A549 (cell line): ENCODE measurements at places on chromosomes 16 and 17.

GRCh38 chr16:77165006-77165405, 26.0 kb upstream of the MON1B start:
- DNase-seq, result no peak

GRCh38 chr16:19104607-19105006, 9.2 kb upstream of the ITPRIPL2 start:
- DNase-seq, result no peak

GRCh38 chr17:51435171-51435552, 174.8 kb downstream of the UTP18 start:
- no peak for DNase-seq

- no peak for DNase-seq
These were observed 7.7 kb downstream of the CCL3L1 start for GRCh38 chr17:36188891-36189306.

DNA sequence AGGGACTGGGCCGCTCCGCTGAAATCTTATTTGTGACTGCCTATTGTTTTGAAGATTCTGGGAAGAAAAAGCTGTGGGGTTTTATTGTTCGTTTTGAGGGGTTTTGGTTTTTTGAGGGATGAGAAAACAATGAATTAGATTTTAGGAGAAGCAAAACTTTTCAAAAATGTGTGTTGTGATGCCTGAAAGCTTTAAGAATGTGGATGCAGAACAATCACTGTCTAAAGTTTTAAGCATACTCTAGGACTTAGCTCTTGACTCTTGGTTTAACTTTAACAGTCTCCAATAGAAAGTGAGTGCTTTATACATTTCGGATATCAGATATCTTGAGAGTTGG, 899 bp downstream of the CFAP52 start:
- no peak for DNase-seq

GRCh38 chr17:79212149-79213087, 137.8 kb downstream of the ENGASE start:
- DNase-seq, result no peak

DNA sequence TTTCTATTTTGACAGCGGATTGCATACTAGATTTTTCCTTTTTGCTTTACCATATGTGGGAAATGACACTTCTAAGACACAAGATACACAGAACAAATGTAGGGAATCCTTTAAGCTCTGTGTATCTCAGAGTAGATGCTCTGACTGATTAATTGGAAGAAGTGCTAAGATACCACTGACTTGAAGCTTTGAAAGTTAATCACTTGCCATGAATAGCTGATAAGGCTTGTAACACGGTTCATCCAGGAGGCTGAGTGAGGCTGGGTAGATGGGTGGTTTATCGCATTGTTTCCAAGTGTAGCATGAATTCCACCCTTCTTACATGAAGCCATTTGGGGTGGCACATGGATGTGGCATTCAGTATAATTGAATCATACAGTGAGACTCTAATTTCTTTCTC, 654.1 kb upstream of the RBFOX1 start:
- no peak for DNase-seq

DNA sequence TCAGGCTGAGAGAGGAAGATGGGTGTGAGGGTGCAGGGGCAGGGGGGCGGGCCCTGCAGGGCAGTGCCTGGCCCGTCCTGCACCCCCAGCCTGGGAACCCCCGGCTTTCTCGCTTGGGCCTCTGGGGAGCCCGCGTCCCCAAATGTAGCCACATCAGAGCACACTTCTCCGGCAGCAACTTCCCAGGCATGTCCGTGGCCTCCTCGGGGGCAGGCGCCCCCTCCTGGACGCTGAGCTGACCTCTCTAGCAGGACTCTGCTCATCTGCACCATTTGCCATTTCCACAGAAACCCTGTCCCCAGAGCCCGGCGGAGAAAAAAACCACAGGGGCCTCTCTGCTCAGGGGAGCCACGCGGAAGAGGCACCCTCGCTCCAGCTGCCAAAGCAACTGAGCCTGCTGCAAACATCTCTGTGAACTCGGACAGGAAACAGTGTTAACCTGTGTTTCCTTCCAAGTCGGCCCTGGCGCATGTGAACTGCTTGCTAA, 63.4 kb downstream of the KLHDC4 start:
- no peak for DNase-seq

DNA sequence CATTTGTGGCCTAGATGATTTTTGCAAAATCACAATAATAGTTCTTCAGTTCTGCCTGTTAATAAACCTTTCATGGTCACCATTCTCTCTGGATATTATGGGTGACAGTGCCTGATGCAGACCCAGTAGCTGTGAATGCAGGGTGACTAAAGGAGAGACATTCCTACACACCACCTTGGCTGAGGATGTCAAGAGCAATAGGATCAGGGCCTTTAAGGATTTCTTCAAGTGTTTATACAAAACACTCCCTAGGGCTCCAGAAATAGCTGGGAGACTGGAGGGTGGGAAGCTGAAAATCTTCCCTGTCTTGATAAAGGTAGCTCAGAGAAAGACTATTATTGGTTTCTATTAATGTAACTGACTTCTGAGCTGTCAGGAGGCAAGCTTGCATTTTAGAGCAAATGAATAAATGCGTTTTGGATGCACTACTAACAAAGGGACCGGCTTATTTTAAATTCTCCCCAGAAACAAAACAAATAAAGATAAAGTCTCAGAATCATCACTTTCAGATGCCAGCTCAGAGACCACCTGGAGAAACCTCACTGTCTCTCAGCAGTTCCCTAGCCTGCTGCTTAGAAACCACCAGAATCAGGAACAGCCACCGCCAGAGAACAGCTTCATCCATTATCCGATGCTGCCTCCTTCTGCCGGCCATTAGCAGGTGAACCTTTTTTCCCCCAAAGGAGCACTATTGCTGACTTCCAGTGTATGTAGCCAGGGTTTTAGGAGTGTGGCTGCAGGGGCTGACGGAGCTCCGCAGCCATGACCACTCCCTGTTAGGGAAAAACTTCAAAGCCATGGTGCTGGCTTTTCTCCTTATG, 171.4 kb upstream of the DYNLRB2 start:
- DNase-seq, result peak; percentile 59

DNA sequence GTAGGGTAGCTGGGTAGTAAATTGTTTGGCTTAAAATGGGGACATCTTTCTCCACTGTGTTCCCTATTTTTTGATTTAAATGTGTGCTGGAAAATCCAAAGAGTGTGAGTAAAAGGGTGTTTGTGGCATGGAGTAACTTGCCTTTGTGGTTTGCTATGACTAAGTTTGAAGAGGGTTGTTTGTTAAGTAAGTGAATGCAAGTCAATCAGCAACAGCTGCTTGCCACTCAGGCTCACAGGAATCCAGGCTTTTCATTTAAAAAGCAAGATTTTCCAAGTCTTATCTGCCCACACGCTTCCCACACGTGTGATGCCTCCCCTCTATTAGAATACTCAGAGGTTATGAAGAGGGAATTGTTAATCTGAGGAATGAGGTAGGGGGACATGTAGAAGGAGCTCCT, 847.7 kb upstream of the RBFOX1 start:
- no peak for DNase-seq

DNA sequence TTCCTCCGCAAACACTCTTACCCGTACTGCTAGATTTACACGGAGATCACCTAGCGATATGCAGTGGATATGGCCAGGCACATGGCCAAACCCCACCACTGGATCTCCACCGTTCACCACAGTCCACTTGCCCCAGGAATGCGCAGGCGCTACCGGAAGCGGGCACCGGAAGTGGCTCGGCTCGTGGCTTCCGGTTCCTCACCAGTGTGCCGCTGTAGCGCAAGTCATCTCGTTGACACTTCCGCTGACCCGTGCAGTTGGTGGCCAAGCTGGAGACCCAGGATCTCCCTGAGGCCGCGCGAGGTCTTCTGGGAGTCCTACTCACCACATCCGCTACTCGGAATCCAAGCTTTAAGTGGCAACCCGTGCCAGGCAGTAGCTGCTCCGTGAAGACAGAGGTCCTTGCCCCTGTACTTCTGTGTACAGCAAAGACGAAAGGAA, 11.5 kb downstream of the ZNF597 start:
- DNase-seq, result no peak

DNA sequence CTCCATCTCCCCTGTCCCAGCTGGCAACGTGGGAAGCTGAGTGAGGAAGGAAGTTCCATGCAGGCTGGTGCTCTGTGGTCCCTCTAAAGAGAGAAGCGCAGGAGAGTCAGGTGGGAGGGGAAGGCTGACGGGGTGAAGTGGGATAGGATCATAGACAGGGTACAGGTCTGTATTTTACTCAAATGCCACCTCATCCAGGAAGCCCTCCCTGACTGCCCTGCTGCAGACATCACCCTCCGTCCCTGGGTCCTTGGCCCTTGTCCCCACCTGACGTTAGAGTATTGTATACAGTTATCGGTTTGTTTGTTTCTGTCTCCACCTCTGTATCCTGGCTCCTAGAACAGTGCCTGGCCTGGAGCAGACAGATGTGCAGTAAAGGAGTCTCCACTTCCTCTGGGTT, 11.7 kb downstream of the CANT1 start:
- no peak for DNase-seq

DNA sequence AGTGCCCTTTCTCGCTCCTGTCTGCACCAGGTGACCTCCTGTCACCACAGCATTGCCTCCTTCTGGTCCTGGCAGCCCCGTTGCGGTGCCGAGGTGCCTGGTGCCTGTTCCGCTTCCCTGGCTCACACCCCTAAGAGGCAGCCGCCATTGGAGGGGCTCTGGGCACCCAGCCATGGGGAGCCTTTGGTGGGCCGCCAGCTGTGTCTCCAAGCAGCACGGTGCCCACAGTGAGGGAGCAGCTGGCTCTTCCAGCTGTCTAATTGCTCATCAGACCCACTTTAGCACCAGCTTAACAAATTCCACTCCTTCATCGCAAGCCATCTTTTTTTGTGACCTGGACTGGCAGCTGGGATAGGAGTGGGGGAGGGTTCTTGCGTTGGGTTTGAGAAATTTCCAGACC, 276.1 kb downstream of the SNX29 start:
- no peak for DNase-seq

DNA sequence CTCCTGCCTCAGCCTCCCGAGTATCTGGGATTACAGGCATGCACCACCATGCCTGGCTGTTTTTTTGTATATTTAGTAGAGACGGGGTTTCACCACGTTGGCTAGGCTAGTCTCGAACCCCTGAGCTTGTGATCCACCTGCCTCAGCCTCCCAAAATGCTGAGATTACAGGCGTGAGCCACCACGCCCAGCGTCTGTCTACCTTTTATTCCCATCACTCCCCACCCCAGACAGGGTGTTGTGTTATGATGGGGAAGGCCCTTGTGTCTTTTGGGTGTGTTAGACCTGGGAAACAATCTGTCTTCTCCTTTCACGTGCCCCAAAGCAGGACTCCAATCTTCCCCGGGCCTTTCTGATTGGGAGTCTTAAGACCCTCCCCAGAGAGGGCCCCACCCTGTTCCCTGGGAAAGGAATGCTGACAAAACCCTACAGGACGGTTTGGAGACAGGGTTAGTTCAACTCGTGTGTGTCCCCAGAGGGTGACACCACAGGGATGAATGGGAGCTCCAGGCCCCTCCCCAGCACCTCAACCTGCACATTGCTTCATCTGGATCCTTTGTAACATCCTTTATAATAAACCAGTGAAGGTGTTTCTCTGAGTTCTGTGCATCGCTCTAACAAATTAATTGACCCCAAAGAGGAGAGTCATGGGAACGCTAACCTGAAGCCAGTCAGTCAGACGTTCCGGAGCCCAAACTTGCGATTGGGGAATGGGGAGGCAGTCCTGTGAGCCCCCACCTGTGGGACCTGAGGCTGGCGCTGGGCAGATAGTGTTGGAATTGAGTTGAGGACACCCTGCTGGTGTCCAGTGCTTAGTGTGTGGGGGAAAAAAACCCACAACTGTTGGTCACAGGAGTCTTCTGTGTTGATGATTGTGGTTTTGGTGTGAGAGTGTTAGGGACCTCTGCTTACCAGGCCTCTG, 3.2 kb upstream of the ELOB start:
- no peak for DNase-seq

DNA sequence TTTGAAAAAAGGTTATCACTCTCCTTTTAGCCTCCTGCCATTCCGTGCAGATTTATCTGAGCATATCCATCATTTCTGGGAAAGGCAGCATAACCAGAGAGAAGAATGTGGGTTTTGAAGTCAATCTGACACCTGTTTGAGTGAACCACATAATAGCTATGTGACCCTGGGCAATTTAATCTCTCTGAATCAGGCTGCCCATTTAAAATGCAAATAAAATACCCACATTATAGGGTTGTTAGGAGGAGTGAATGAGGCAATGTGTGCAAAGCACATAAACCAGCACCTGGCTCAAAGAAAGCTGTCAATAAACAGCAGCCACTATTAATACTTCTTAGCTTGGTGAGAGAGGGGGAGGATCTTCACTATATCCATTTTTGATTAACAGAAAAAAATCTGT, 88.0 kb downstream of the CACNG1 start:
- no peak for DNase-seq

- no peak for DNase-seq
These were observed 19.4 kb downstream of the ERN1 start for GRCh38 chr17:64110379-64111152.

DNA sequence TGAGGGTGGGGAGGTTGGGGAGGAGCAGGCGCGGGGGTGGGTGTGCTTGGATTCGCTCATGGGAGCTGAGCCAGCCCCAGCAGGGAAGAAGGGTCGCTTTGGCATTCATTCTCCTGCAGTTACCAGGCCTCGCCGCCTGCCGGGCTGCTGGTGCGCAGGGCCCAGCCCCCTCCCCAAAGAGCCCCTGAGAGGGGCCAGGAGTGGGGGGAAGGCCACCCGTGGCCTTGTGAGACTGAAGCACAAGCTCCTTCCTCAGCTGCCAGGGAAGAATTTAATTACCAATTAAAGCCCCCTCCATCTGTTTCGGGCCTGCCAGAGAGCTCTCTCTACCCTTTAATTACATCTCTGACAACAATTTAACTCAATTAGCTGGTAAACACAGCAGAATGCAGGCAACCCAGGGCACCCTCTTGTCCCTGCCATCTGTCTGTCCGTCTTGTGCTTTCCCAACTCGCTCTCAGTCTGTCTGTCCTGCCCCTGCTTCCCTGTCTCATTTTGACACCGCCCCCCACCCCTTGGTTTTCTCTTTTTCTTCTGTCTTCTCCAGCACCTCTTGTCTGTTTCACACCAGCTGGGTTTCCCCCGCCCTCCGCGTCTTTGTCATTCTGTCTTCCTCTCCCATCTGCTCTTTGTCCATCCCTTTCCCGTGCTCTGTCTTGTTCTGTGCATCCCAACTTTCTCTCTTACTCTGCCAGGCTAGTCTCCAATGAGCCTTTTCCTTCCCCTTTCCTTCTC, 32.7 kb downstream of the CDK5RAP3 start:
- DNase-seq, result no peak

DNA sequence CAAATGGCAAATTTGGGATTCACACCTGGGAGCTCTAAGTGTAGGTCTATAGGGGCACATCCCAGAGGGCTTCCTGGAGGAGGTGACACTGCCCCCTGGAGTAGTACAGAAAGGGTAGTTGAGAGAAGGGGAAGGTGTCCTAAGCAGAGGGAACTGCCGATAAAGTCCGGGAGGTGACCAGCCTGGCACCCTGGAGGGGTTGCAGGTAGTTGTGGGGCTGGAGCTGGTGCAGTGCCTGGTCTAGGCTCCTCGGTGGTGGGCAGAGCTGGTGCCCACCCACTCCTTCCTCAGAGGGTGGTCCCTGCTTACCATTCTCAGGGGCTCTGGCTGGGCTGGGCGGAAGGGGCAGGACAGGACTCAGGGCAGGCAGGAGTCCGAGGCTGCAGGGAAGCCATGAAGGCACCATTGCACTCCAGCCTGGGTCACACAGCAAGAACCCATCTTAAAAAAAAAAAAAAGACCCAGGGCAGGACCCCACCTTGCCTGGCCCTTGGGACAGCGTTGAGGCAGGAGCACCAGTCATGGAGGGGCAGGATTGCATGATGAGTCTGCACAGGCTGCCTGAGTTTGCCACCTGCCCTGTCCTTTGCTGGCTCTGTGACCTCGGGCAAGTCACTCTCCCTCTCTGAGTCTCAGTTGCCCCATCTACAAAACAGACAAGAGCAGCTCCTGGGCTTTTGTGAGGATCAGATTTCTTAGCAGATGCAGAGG, 43.8 kb downstream of the LAT start:
- DNase-seq, result no peak

- DNase-seq, result no peak
These were observed 39.2 kb downstream of the TMEM11 start for GRCh38 chr17:21174713-21175112.
